Stimulated activated CD4-positive, alpha-beta T cell treated with anti-CD3 and anti-CD28 coated beads, Interleukin-1b, Interleukin-23, amount 100 ng/mL, for 1 hour (primary cell): ENCODE measurements at places on chromosomes 6 and 20.

DNA sequence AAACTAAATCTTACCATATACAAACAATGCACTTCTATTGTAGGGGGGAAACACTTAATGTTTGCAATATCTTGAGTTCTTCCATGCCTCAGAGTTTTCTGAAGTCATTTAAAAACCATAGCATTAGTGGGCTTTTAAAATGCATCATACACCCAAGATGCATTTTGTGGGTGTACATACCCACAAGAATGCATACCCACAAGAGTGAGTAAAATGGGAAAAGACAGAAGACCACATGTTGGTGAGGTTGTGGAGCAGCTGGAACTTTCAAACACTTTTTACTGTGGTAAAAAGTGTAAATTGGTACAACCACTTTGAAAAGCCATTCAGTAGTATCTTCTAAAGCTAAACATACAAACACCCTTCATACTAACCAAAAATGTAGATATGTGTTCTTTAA is 57.5 kb downstream of the CYB5R4 start:
- no peak for DNase-seq

DNA sequence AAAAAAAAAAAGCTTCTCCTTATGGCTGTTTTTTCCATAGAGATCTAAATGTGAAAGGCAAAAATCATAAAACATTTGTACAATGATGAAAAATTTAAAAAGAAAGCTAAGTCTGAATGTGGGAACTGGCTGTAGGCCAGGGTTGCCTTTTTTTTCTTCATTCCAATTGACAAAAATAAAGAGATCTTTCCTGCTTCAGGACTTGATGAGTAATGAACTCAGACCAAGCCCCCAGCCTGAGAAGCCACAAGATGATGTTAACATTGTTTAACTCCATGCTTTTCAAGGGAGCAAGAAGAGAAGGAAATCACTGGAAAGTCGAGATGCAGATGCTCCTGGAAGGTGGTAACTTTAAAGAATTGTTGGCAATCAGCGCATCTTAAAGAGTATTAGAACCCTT is 41.4 kb downstream of the TRMT6 start:
- no peak for DNase-seq

GRCh38 chr6:33206864-33207551 is 1.3 kb upstream of the RING1 start:
- DNase-seq: no peak

DNA sequence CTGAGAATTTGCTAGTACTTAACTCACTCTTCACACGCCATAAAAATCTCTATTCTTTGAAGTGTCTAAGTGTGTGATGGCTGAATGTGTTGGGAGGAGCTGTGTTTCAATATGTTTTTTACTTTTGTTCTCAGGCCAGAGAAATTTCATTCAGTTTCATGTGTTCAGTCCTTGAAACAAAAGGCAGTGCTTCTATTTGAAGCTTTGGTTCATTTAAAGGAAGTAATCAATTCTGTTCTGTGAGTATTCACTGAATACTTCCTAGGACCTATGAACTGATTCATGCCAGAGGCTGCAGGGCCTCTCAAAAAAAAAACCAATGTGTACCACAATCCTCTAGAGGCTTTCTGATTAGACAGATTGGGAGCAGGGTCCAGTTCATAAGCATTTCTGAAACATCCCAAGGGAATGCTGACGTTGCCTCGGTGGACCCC is 12.4 kb upstream of the F13A1 start:
- no peak for DNase-seq

GRCh38 chr6:33856031-33856590 is 52.3 kb upstream of the MLN start:
- DNase-seq: no peak

- DNase-seq: no peak
Observed at GRCh38 chr6:71489736-71490135, 201.1 kb downstream of the OGFRL1 start.

DNA sequence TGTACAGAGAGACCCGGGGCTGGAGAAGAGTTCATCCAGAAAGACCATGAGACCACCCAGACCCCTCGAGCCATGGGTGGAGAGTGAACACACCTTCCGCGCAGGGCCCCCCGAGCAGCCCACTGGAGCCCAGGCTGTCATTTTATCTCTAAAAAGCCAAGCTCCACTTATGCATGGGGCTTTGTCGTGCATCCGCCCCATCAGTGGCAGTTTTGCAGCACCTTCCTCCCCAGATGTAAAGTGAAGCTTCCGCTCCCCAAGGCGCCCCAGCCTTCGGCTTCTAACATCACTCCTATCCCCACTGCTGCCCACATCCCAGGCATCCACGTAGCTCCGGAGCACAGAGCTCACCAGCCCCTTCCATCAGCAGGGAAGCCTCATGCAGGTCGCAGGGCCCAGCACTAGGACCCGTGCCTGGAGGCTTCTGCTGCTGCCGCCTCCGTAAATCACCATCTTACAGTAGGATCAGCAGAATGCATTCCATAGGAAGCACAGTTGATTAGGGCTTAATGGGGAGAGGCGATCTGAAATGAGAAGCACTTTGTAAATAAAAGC is 301.1 kb downstream of the TAF4 start:
- no peak for DNase-seq

DNA sequence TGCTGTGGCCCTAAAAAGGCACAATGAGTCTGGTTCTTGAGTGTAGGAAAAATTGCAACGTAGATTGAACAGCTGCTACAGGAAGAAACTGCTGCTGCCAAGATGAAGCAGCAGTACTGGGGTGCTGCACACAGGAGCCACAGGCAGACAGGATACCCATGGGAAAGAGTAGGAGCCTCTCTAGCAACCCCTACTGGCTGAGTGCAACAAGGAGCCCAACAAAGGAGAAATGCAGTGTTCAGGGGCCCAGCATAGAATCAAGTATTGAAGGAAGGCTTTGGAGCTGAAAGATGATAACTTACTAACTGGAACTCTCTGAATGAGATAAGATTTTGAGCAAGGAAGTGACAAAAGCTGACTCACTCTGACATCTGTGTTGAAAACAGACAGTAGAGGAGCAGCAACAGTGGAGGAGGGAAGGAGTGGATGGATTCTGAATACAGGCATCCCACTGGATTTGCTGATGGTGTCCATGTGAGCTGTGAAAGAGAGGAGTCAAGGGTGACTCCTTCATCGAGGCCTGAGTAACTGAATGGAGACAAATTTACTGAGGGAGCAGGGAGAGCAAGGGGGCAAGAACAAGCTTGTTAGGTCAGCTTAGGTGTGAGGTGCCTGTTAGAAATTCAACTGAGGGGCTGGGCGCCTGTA is 534.7 kb upstream of the JARID2 start:
- DNase-seq: no peak

GRCh38 chr20:39188266-39188765 is 226.2 kb downstream of the DHX35 start:
- no peak for DNase-seq

DNA sequence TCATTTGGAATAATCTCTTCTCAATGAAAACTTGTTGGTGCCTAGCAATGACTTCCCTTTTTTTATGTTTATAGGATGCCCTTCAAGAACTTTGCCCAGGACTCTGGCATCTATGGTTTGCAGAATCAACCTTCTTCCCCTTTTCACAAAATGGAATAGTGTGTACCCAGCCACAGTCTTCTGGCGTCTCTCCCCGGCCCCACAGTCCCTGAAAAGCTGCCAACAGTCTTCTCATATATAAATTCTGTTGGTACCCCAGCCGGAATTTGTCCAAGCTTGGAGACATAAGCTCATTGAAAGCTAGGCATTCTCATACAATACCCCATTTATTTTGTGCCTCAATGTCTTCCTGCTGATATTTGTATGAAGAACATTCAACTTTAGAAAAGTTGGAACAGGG is 26.4 kb upstream of the MCM3 start:
- DNase-seq: no peak

- DNase-seq: no peak
Observed at GRCh38 chr20:21513181-21513663, 642 bp downstream of the NKX2-2 start.

- no peak for DNase-seq
Observed at GRCh38 chr6:131687022-131687421, 14.2 kb downstream of the OR2A4 start.

DNA sequence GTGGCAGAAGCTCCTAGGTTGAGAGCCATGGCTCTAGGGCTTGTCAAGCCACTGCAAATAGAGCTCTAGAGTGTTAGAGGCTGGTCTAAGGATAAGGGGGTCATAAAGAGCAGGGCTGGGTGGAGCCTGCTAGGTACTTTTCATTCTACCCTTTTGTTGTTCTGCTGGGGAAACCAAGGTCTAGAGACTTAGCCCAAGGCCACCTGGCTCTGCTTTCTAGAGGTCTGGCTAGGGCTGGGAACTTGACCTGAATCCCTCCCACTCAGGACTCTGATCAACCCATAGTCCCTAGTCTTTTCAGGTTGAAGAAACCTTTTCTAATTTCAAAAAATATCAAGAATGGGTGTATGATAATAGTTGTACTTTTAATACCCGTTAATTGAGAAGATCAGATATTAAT is 13.7 kb downstream of the CHMP4B start:
- no peak for DNase-seq

DNA sequence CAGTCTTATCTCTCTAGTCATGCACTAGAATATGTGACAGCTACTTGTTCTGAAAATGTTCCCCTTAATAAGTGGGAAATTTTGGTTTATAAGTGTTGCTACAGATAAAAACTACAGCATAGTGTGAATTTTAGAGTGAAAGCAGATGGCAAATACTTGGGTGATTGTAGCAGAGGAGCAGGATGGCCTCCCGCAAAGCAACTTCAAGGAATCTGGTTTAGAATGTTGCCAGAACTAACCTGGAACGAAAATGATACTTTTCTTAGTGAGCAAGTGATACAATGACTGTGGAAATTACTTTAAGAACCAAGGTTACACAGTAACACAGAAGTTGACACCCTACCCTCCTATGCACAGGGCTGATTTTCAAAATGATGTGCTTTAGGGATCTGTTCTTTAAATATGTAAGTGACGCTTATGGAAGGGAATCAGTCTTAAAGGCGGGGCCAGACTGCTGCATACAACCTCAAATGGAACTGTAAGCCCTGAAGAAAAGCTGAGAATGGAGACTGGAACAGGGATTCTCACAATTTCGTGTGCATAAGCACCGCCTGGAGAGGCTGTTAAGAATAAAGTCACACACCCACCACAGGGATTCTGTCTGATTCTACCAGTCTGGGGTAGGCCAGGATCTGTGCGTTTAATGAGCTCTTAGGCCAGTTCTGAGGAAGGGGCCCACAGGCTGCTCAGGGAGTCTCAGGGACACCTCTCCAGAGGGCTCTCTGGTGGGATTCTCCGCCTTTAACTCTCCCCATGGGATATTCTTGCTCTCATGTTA is 97.9 kb downstream of the FYN start:
- DNase-seq: no peak

DNA sequence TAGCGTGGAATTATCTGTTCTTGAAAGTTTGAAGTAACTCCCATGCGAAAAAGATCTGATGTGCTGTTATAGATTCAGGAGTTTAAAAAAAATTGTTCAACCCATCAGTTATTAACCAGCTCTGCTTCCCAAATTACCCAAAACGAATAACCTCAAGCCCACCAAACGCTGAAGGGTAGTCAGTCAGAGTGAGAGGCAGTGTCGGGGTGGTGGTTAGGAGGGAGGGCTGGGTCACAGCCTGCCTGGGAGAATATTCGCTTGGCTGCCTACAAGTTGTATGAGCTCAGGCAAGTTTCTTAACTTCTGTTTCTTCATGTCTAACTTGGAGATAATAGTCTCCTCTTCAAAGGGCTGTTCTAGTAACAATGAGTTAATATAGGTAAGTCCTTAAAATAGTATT is 114.6 kb downstream of the JPH2 start:
- no peak for DNase-seq

DNA sequence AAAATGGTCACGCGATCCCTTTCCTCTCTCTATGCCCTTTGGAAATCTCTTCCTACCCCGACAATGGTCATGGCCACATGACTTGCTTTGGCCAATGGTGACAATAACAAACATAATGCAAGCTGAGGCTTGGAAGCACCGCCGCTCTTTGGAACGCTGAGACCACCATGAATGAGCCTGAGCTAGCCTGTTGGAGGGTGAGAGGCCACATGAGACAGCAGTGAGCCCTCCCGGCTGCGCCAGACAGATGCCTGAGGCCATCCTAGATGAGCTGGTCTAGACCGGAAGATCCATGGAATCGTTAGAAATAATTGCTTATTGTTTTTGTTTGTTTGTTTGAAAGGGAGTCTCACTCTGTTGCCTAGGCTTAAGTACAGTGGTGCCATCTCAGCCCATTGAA is 64.2 kb downstream of the STK35 start:
- no peak for DNase-seq

DNA sequence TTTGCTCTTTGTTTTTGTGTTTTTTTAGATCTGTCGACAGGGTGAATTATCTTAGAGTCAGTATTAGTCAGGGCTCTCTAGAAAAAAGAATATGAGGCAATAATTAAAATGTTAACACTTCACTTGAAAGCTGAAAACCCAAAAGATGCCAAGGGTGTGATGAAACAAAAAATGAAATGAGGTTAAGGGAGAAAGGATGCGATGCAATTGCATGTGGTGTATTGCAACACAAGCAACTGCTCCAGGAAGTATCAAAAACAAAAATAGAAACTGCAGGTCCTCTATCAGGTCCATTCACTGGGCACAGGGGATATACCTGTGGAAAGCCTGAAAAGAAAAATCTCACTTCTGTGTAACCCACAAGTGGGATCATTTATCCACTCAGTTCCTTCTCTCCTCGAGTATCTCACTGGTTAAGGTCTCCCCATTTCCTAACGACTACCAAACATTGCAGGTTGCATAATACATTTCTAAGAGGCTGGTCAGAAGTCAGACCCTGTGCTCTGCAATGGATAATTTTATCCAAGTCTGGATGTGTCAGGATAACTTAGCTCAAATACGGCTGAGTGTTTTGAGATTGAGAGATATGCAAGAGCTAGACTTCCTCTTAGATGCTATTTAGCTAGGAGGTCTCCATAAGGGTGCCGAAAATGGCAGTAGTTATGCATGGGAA is 257.7 kb upstream of the GJE1 start:
- DNase-seq: no peak

- DNase-seq: no peak
Observed at GRCh38 chr6:34030831-34031624, 114.9 kb downstream of the GRM4 start.

- DNase-seq: no peak
Observed at GRCh38 chr20:12528591-12529041, 480.2 kb upstream of the SPTLC3 start.

GRCh38 chr20:48364688-48365421 is 462.9 kb downstream of the PREX1 start:
- DNase-seq: no peak

- no peak for DNase-seq
Observed at GRCh38 chr6:56840467-56841380, 114.2 kb upstream of the BEND6 start.

GRCh38 chr6:130229645-130230044 is 6.9 kb upstream of the SAMD3 start:
- DNase-seq: no peak
